ENCODE measurements at places on chromosomes 1 and 21.

GRCh38 chr1:161989108-161989507 is 34.6 kb downstream of the OLFML2B start:
- DNase-seq, result no peak

DNA sequence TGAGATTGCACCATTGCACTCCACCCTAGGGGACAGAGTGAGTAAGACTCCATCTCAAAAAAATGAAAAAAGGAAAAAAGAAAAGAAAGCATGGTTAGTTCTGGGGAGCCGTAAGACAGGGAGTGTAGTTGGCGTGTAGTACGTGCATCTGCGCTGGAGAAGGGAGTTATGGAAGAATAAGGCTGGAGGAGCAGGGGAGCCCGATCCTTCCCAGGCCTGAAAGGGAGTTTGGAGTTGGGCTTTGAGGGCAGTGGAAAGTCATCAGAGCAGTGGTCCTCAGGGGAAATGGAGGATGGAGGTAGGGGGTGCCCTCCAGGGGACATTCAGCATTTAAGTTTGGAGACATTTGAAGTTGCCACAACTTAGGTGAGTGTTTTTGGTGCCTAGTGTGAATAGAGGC is 11.3 kb upstream of the TMEM201 start:
- no peak for DNase-seq

DNA sequence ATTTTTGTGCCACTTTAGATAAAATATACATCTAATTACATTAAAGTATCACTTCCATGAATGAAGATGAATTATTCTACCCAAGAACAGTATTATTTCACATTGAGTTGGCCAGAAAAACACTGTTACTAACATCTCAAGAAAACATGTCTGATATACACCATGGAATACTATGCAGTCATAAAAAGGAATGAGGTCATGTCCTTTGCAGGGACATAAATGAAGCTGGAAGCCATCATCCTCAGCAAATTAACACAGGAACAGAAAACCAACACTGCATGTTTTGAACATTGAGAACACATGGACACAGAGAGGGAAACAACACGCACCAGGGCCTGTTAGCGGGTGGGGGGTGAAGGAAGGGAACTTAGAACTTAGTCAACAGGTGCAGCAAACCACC is 69.0 kb downstream of the TESK2 start:
- no peak for DNase-seq

DNA sequence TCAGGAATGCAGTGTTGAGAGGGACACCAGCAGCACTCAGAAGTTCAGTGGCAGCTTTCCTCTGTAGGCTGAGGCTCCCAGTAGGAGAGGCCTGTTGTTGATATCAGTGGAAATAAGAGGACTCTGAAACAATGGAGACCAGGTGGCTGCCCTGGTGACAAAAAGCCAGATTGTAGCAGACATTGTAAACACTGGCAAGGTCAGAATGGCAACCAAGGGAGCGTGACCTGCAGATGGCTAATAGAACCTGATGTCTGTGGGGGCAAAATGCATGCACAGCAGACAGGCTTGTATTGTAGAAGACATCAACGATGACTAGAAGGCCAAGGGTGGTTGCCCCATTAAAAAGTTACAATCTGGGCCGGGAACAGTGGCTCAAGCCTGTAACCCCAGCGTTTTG is 53.1 kb upstream of the GPR37L1 start:
- no peak for DNase-seq

GRCh38 chr1:9903801-9904527 is 6.1 kb downstream of the CTNNBIP1 start:
- no peak for DNase-seq

GRCh38 chr1:8266436-8267165 is 51.3 kb upstream of the SLC45A1 start:
- DNase-seq, result no peak

DNA sequence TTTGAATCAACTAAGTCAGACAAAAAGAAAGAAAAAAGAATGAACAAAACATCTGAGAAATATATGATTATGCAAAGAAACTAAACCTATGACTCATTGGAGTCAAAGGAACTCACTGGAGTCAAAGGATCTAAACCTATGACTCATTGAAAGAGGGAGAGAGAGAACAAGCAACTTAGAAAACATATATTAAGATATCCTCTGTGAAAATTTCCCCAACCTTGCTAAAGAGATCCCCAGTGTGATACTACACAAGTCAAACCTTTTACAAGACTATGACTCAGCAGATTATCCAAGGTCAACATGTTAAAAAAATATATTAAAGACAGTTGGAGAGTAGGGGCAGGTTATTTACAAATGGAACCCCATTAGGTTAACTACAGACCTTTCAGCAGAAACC is 1538.3 kb downstream of the NCAM2 start:
- no peak for DNase-seq

GRCh38 chr1:237961754-237962153 is 71.0 kb upstream of the ZP4 start:
- DNase-seq, result no peak

DNA sequence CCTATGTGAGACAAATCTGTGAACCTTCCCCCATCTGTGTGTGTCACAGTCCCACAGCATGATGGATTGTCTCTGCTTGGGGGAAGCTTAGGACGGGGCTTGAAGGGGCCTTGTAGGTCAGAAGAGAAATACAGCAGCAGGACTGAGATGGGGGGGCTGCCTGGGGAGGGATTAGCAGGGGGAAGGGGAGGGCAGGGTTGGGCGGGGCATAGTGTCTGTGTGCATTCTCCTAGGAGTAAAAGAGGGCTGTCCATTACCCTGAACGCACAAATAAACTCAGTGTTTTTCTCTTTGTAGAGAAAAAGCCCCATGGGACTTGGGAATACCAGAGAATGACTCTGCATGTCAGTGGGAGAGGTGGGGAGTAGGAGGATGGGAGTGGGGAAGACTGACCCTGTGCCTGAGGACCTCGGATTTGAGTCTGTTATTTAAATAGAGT is 16.4 kb downstream of the RNF220 start:
- no peak for DNase-seq

Measured in stimulated activated CD4-positive, alpha-beta T cell treated with anti-CD3 and anti-CD28 coated beads, Interleukin-1b, Interleukin-23, amount 100 ng/mL, for 4 hours (primary cell).